NCI-H146 (cell line): ENCODE measurements at places on chromosomes 7 and 10.
A peak's percentile ranks its signal among the peaks of the same experiment; 100 is the strongest.

DNA sequence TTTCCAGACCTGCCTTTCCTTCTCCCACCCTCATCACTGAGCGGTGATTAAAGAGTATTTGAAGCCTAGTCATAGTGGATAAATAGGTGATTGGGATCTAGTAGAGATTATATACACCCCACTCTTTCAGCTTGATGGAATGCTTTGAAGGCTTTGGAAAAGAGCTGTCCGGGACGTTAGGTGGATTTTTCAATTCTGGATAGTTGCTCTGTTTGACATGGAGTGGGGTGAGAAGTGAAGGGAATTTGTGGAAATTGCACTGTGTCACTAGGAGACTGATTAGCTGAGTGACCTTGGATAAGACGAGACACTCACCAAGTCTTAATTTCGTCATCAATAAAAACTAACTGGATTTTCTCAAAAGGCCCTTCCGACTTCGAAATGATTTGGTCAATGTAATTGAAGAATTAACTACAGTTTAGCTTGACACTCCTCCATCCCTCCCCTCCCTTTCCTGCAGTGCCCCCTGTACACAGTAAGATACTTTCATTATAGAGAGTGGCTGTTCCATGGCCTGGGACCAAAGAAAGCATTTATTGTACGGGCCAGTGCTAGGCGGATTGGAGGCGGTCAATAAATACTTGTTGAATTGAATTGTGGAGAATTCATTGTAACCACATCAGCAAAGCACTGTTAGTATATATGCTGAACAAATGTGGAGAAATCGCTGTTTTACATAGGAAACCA, 962 bp downstream of the ZKSCAN1 start:
- DNase-seq, result no peak

- DNase-seq, result no peak
These were observed 66.2 kb downstream of the MGMT start for GRCh38 chr10:129533281-129533680.

DNA sequence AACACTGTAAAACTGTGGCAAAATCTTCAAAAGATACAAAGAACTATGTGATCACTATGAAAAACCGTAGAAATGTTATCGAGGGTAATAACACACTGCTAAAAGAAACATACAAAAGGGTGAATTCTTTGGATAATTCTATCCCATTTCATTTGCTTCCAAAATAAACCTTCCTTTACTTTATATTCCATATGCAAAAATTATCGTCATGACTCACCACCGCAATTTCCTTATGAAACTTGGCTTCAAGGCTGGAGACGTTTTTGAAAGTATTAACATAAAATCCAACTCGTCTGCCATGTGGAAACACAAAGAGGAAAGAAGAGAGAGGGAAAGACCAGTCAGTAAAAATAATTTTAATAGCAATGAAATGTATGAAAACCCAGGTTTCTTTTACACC, 165.2 kb downstream of the AMPH start:
- no peak for DNase-seq

DNA sequence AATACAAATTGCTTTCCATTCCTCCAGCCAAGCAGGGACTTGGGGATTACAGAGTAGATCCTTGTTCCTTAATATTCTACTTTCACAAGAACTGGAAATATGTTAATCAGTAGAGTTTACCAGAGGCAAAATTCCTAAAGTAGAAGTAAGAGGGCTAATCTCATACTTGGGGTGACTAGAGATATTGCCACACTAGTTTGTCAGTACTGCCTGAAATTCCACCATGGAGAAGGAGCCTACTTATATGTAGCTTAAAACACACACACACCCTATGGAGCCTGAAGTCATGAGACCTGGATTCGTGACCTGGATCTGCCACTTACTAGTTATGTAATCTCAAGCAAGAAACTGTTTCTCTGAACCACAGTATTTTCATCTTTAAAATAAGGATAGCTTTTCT, 33.9 kb downstream of the STRIP2 start:
- no peak for DNase-seq

DNA sequence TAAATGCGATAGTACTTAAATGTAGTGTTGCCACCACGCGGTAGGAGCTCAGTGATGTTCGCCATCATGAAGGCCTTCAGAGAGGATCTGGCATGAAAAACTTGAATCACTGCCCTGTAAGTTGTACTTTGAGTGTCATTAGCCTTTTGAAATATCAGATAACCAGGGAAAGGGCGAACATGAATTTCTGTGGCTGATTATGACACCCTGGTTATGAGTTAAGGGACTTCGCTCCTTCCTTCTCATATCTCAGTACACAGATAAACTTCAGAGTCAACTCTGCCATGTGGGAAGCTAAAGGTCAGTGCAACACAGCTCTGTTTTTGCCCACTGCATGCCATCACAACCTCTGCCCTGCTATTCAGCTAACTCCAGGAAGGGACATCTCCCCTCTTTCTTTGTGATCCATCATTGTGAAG, 8.9 kb upstream of the ACSL5 start:
- DNase-seq, result no peak

DNA sequence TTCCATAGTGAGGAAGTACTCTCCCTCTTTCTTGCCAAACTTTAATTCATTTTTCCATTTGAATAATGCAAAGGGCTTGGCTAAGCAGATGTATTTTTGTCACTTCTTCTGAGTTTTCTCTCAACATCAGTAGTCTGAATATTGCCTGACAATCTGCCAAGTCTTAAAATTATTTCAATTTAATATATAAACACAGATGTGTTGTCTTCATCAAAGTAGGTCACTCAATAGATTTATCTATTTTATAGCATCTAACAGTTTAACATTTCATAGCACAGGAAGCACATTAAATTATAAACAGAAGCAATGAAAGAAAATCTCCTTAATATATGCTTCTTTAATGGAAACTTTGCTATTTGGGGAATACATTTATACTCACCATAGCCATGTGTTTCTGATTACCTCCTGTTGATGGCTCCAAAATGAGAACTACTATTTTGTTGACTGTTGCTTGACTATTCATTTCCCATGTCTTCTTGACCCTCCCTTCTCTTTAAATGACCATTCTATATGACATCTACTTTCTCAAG, 4.5 kb downstream of the CPED1 start:
- no peak for DNase-seq

DNA sequence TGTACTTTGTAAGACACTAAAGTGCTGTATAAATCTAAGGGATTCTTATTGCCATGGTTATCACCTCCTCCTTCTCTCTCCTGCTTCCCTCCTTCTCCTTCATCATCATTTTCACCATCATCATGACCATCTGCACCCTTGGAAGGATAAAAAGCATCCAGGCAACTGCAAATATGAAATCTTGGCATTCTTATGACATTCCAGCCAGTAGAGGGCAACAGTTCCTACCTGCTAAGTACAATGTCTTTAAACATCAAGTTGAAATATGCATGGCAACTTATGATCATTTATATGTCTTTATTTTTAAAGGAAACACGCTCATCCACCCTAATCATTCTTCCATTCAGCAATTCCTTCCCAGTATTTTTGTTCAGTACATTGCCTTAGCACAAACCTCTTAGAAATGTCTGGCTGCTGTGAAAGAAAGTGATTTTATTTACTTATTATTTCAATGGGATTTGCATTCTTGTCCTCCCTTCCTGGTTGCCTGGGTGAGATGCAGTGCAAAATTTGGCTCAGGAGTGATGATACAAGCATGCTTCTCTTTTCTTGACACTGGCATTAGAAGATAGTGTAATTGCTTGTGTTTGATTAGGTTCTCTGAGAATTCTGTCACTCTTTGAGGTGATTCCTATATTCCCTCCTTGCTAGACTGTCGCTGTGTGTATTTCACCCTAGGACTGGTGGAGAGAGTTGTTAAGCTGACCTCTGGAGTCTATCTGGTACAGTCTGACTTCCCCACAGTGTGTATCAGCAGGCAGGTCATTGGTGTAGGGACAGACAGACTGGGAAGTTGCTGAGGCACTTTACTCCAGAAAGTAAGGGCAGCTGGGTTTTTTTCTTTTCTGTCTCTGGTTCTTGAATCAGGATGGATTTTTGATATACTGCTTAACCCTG, 188.5 kb upstream of the BMPER start:
- peak; percentile 13 for DNase-seq

GRCh38 chr10:96767611-96768010, 47.3 kb upstream of the PIK3AP1 start:
- DNase-seq, result no peak

- DNase-seq, result no peak
These were observed 4.4 kb downstream of the ZMIZ1 start for GRCh38 chr10:79072994-79073645.

- no peak for DNase-seq
These were observed 131.8 kb downstream of the FAM204A start for GRCh38 chr10:118210276-118210675.

DNA sequence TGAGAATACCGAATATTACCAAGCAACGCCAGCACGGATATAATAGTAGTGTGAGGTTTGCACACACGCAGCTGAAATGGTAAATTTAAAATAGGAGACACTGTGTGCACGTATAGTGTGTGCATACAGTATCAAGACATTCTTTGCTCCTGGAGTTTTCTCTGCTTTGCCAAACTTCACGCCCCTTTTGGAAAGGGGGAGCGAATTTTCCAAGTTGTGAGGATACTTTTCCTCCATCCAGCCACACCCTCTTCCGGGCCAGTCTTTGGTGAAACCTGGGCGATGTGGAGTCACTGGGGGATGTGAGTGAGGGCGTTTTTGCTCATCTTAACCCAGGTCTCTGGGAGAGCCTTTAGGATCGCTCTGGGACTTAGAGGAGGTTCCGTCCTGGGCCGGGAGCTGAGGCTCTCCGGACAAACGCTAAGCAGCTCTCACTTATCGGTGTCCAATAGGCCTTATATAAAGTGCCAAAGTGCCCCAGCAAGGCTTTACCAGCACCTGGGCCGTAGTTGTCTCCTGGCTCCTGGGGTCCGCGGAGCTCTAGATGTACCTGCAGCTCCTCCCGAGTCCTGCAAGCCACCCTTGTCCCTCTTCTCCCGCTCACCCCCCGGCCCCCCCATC, 160.0 kb upstream of the MKI67 start:
- DNase-seq, result no peak

- DNase-seq, result no peak
These were observed 27.9 kb downstream of the GNG11 start for GRCh38 chr7:93949423-93949822.

DNA sequence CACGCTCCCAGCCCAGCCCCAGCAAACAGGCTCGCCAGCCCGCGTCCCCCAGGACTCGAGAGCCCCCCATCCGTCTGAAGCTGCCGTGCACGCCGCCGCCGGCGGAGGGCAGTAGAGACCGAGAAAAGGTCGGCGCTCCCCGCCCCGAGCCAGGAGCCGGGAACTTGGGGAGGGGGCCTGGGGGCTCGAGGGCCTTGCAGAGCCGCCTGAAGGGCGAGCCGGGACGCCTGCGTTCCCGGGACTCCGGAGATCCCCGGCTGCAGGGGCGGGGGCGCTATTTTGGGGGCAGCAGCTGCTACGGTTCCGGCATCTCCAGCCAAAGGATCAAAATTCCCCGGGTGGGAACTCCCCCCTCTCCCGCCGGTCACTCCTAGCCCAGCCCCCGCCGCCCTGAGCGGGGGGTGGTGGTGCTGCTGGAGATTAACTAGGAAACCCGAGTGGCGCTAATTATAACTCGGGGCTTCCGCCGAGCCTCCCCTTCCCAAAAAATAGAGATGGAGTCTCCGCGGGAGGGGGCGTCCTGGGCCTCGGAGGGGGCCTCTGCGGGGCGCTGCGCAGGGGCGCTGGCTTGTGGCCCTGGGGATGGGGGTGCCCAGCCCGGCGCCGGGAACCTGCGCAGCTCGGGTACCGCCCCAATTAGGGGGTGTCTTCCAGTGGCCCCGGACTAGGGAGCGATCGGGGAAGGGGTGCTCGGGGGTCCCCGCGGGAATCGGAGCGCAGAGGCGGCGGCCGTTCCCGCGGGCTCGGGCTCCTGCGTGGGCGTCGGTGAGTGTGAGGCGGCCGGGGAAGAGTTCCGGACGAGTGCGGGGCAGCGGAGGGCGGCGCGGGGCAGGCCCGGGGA, 608 bp downstream of the ACHE start:
- peak; percentile 24 for DNase-seq

GRCh38 chr10:96505150-96506136, 8.3 kb downstream of the TLL2 start:
- no peak for DNase-seq

GRCh38 chr10:92855560-92855959, 7.2 kb downstream of the EXOC6 start:
- no peak for DNase-seq

GRCh38 chr7:49703881-49704280, 69.6 kb upstream of the VWC2 start:
- DNase-seq, result no peak

GRCh38 chr10:81021428-81022129, 483.9 kb downstream of the SH2D4B start:
- no peak for DNase-seq

- DNase-seq, result no peak
These were observed 219.2 kb upstream of the ZNF32 start for GRCh38 chr10:43867667-43868565.

GRCh38 chr10:33100781-33101391, 142.9 kb upstream of the ITGB1 start:
- no peak for DNase-seq

- DNase-seq, result no peak
These were observed 503.4 kb downstream of the RPS24 start for GRCh38 chr10:78537018-78537417.

- DNase-seq, result no peak
These were observed 190.3 kb upstream of the SHH start for GRCh38 chr7:156002362-156003066.

GRCh38 chr7:157490465-157490912, 153.7 kb downstream of the DNAJB6 start:
- DNase-seq, result no peak

- DNase-seq, result no peak
These were observed 92.8 kb upstream of the PPIF start for GRCh38 chr10:79254333-79255006.

DNA sequence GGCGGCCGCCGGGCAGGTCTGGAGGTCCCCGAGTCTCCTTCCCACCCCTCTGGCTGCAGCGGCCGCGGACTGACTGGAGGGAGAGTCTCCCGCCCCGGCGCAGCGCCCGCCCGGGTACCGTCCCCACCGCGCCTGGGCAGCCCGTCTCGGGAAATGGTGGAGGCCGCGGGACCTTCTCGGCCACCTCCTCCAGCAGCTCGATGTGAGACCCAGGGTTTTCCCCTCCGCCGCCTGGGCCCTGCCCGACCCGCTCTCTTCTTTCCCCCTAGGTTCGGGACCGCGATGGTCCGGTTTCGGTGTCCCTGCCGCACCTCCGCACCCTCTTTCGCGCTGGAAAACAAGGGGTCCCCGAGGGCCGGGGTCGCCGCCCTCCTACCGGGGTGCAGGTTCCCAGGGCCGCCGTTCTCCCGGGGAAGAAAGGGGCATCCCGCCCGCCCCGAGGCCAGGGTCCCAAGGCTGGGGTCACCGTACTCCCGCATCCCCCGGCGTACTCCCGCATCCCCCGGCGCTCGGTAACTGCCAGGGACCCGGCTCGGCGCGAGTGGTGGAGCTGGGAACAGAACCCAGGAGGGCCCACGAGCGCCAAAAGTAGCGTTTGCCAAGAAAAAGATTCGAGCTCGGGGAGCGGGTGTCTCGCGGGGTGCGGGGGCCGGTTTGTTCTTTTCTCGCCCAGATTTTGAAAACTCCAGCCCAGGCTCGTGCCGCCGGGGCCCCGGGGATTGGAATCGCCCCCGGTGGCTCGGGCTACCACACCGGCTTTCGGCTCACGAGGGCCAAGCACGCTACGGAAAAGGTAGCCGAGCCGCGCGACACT, 3.4 kb downstream of the TNRC18 start:
- no peak for DNase-seq
